ENCODE measurements at places on chromosomes 1 and 21. TPM values are rescaled to one million over a fixed set of nuclear protein-coding genes. Genes with fewer than 3 reads are reported as not detected.

- DNase-seq, result peak; percentile 24
These were observed 6.1 kb upstream of the CDC73 start for GRCh38 chr1:193115629-193116227.

- DNase-seq, result no peak
These were observed 76.7 kb downstream of the ADSS2 start for GRCh38 chr1:244375051-244375450.

- no peak for DNase-seq
These were observed 216.3 kb upstream of the NR5A2 start for GRCh38 chr1:199811163-199811562.

DNA sequence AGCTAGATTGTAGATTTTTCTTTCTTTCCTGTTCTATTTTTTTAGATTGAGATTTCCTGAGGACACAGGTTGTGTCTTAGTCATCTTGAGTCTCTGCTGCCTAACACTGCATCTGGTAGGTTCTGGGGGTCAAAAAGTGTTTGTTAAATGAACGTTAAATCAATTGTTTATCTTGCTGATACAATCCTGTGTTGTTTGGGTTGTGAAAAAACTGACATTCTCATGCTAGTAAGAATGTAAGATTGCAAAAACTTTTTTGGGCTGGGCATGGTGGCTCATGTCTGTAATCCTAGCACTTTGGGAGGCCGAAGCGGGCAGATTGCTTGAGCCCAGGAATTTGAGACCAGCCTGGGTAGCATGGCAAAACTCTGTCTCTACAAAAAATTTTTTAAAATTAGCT lies 3.4 kb downstream of the CTSK start:
- DNase-seq, result no peak

Gene GON4L
- total RNA-seq, result 27.4 TPM

Gene RGSL1
- total RNA-seq, result not detected

- DNase-seq, result no peak
These were observed 147.2 kb upstream of the ETS2 start for GRCh38 chr21:38658511-38658910.

Gene C1orf141
- not detected for total RNA-seq

Measured in lung microvascular endothelial cell (primary cell).